ENCODE measurements at places on chromosomes 6 and 20.

- peak; percentile 70 for DNase-seq
Measured at GRCh38 chr6:152316024-152316423, 321.1 kb downstream of the SYNE1 start.

DNA sequence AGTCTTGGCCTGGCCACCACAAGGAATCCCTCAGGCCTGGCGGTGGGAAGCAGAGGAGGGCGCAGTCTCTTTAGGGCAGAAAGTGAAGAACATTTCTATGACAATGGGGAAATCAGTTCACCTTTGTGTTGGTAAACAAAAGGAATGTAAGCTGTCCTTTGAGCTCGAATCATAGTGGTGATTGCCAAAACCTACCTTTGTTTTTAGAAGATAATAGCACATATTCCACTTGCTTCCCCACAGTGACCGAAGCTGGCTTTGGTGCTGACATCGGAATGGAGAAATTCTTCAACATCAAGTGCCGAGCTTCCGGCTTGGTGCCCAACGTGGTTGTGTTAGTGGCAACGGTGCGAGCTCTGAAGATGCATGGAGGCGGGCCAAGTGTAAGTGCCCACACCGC, 144.1 kb downstream of the MTHFD1L start:
- DNase-seq = no peak

GRCh38 chr6:100719883-100720682, 161.0 kb downstream of the ASCC3 start:
- DNase-seq = no peak

GRCh38 chr20:32964575-32964974, 39.7 kb downstream of the SUN5 start:
- DNase-seq = no peak

DNA sequence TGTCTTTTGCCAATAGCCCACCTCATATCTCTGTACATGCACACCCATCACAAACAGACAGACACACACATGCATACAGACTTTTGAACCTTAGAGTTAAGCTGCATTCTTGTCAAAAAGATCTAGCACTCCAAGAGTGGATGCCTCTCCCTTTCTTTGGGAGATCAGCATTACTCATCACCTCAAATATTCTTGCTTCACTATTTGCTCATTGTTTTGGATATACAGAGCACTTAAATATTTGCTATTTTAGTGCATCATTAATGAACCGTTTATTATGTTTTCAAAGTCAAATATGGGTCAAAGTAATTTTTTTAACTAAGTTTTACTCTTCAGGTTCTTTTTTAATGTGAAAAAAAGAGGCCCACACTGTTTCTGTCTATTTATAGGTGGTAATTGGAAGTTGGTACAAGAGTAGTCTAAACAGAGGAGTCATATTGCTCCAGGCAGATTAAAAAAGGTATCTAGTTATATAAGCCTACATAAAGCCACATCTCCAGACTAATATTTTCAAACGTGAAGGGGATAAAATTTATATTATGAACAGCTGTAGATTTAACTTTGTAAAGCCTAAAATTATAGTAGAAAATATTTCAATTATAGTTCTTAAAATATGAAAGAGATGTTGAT, 102.6 kb downstream of the FLRT3 start:
- DNase-seq = no peak

GRCh38 chr6:111480988-111481822, 1.8 kb downstream of the REV3L start:
- no peak for DNase-seq

- DNase-seq = no peak
Measured at GRCh38 chr6:33373960-33374910, 17.4 kb upstream of the KIFC1 start.

- DNase-seq = no peak
Measured at GRCh38 chr6:45599053-45599452, 221.3 kb upstream of the SUPT3H start.

DNA sequence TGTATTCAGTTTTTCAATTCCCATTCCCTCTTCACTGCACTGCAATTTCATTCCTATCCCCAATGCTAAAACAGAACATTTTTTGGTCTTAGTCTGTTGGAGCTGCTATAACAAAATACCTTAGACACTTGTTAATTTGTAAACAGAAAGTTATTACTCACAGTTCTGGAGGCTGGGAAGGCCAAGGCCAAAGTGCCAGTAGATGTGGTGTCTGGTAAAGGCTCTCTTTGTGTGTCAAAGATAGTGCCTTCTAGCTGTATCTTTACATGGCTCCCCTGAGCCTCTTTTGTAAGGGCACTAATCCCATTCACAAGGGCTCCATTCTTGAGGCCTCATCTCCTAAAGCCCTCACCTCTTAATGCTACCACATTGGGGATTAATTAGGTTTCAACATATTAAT, 40.0 kb downstream of the PHIP start:
- DNase-seq = no peak
